ENCODE measurements at places on chromosomes 1 and 21.

DNA sequence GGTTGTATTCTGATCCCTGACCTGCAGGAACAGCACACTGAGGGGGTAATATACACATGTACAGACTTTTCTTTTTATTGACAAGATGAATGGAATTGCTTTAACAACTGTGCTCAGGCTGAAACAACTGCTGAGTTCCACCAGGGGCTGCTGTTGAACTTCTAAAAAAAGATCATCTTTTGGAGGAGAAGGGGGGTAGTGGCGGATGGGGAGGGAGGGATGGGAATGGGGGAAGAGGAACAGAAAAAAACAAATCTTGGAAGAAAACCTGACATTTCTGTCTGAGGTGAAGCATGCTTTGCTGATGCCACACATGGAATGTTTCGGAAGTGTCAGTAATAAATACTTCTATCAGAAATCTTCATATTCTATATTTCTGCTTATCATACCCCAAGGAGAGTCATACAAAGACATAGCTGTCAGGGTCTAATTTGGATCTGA lies 75.0 kb downstream of the RWDD3 start:
- peak; percentile 18 for DNase-seq

- no peak for DNase-seq
Observed at GRCh38 chr1:246659594-246660140, 64.5 kb upstream of the SCCPDH start.

- DNase-seq = no peak
Observed at GRCh38 chr1:153261281-153262069, 2.0 kb downstream of the LORICRIN start.

DNA sequence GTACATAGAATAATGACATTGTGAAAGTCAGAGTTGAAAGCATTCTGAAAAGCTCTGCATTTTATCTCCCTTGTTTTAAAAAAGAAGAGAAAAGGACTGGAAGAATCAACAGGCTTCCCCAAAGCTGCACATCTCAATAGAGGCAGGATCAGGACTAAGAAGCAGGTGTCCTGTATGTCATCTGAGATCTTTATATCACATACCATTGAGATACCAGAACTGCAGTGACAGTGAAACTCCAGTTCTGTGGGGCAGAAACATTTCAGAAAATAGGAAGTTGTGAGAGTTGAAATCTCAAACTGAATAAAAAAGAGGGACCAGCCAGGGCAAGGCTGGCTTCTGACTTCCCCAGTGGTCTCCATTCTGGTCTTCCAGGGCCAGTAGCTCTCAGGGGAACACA lies 33.0 kb upstream of the SH2D1B start:
- no peak for DNase-seq

GRCh38 chr1:42680921-42681683 lies 1.1 kb upstream of the YBX1 start:
- DNase-seq = peak; percentile 28
